RWPE1 (cell line): ENCODE measurements at places on chromosomes 4 and X.

GRCh38 chr4:167084321-167084720 lies 150.0 kb downstream of the SPOCK3 start:
- no peak for DNase-seq

GRCh38 chr4:73945140-73945539 lies 36.7 kb downstream of the PF4 start:
- DNase-seq: no peak

DNA sequence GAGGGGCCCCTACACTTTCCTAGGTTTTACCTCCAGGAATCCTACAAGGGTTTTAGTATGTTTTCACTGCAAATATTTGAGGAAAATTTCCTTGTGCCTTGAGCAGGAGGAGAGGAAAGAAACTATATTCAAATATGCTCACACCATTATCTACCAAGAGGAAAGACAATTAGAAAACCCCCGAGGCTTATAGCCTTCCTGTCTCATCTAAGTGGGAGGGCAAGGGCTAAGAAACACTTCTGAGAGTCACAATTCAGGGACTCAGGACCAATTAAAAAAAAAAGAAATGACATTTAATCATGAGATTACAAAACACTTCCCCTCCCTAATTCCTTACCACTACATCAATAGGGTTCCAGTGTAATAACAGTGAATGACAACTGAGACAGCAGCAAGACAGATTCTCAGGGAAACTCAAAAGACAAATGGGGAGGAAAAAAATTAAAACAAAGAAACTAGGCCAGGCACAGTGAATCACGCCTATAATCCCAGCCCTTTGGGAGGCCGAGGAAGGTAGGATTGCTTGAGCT lies 45.6 kb downstream of the ATRX start:
- no peak for DNase-seq

- no peak for DNase-seq
These were observed 180.3 kb upstream of the ATOH1 start for GRCh38 chr4:93648258-93648657.

GRCh38 chr4:141860974-141861373 lies 224.6 kb downstream of the IL15 start:
- peak; percentile 7 for DNase-seq

DNA sequence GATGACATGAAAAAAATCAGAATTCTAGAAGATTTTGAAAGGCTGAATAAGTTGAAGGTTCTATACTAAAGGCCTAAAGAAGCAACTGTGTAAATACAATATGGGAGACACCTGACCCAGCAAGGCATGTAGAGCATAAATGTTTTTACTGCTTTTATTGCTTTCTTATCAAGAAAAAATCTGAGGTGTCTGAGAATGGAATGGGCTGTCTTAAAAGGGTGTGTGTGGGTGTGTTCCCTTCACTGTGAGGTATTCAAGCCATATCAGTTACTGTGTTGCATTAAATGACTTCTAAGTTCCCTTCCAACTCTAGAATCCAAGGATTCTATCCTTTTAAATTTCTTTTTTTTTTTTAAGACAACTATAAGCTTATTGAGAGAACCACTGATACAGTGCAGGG lies 15.7 kb downstream of the ATP8A1 start:
- no peak for DNase-seq

GRCh38 chr4:107838861-107839565 lies 14.3 kb downstream of the SGMS2 start:
- no peak for DNase-seq

- peak; percentile 10 for DNase-seq
These were observed 233.6 kb upstream of the WDFY3 start for GRCh38 chr4:85200106-85200505.

- DNase-seq: peak; percentile 4
These were observed 61.7 kb downstream of the ADRA2C start for GRCh38 chr4:3827616-3828492.

- no peak for DNase-seq
These were observed 2062.0 kb downstream of the ARAP2 start for GRCh38 chr4:34182306-34182705.

GRCh38 chr4:89380980-89381379 lies 73.4 kb upstream of the GPRIN3 start:
- no peak for DNase-seq

- no peak for DNase-seq
These were observed 590.8 kb downstream of the SPRY1 start for GRCh38 chr4:123987408-123987807.

GRCh38 chr4:168183717-168184571 lies 91.6 kb downstream of the ANXA10 start:
- peak; percentile 28 for DNase-seq

- no peak for DNase-seq
These were observed 59.9 kb downstream of the RBPJ start for GRCh38 chr4:26380740-26381139.

DNA sequence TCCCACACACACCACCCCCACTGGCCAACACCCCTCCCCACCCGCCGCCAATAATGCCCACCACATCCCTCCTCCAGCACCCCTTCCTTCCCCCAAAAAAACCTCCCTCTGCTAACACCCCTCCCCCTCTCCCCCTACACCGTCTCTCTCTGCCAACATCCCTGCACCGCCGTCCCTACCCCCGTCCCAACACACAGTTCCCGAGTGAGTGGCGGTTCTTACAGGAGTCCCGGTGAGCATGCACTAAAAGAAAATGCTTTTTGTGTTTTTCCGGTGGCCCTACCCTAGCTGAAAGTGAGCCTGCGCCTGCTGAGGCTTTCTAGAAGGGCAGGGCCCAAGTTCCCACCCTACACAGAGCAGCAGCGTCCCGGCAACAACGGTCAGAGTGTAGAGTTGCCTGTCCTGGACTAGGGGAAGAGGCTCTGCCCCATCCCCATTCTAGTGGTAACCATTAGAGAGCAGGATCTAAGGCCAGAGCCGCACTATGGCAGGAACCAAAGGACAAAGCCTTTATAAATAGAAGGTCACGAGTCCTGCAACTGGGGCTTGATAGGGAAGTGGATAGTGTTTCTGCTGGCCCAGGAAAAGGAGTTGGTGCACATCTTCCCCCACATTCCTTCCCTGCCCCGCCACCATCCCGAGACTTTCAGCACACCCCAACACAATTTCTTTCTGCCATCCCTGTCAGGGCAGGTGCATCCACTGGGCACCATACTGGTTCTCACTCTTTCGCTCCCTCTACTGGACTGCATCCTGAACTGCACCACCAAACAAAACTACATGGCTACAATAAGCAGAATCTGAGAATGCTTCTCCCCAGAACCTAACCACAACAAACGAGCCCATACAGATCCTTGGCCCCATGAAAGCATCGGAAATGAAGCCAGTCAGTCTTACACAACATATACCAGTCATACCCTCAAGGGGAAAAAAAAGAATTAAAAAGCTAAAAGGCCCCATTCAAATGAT lies 78.1 kb upstream of the PAGE3 start:
- peak; percentile 13 for DNase-seq

- peak; percentile 86 for DNase-seq
These were observed 106.0 kb upstream of the PLAC1 start for GRCh38 chrX:134764202-134764785.

DNA sequence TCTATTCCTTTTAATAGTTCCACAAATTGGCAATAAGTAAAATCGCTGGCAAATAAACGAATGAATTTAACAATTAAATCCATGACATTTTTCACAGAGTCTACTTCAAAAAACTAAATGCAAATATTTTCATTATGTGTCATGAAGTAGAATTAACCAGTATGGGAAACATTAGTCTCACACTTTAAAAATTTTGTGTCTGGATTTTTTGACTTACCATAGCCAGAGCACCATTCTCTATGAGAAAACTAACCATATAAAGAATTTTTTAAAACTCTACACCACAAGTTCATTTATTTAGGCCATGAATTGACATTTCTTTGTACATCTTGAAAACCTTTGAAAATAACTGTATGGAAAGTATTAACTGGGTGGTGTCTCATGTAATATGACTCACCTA lies 41.2 kb downstream of the PRDM5 start:
- DNase-seq: no peak

DNA sequence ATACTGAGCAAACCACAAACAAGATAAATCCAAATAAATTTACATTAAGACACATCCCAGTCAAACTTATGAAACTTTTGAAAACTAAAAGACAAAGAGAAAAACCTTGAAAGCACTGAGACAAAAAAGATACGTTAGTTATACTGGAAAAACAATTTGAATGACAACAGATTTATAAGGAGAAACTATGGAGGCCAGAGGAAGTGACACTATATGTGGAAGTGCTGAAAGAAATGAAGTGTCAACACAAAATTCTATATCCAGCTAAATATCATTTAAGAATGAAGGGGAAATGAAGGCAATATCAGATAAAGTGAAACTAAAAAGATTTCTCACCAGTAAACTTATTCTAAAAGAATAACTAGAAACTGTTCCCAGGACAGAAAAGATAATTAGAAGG lies 283.7 kb downstream of the RAPGEF2 start:
- DNase-seq: no peak

- no peak for DNase-seq
These were observed 7.3 kb upstream of the SH3BP2 start for GRCh38 chr4:2785613-2786012.

DNA sequence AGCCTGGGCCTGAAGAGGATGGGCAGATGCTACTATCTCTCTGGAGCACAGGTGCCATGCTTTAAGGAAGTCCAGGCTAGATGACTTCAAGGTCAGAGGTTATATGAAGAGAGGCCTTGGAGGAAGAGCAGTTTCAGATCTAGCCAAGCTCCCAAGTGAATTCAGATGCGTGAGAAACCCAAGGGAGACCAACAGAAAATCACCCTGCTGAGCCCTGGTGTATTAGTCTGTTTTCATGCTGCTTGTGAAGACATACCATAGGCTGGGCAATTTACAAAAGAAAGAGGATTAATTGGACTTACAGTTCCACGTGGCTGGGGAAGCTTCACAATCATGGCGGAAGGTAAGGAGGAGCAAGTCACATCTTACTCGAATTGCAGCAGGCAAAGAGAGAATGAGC lies 47.8 kb upstream of the LGI2 start:
- DNase-seq: no peak

GRCh38 chr4:142645475-142646108 lies 200.5 kb downstream of the INPP4B start:
- DNase-seq: no peak

DNA sequence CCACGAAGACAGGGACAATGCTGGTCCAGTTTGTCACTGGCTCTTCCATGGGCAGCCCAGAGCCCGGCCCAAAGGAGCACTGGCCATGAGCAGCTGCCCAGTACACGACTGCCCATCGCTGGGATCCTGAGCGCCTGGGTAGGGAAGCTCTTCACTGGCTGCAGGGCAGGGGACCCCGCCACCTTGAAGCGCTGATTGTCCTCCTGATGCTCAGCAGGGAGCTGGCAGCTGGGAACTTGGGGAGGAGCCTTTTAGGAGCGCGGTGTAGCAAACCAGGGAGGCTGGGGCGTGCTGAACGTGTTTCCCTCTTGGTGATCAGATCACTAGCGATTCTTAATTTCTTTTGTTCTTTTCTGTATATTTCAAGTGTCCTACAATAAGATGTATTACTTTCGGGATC lies 1.8 kb downstream of the L1CAM start:
- DNase-seq: no peak
